ENCODE measurements at places on chromosomes 6 and 20.

DNA sequence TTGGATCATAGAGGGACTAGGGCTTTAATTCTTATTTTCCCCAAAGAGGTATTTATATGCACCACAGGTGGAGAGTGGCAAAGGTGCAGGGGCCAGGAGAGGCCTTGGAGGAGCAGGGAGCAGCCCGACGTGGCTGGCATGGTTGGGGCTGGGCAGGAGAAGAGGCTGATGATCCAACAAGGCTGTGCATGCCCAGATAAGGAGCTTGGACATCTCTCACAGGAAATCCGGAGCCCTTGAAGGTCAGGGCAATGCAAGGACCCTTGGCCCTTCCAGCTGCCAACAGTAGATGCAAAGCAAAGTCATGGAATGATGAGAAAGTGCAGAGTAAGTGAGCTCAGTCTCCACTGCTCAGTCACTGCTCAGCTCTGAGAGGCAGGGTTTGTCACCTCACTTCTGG, 39.9 kb upstream of the SIRT5 start:
- DNase-seq, result no peak

GRCh38 chr6:1962201-1962600, 283.2 kb downstream of the GMDS start:
- DNase-seq, result no peak

GRCh38 chr6:145260484-145261175, 474.7 kb downstream of the EPM2A start:
- no peak for DNase-seq

DNA sequence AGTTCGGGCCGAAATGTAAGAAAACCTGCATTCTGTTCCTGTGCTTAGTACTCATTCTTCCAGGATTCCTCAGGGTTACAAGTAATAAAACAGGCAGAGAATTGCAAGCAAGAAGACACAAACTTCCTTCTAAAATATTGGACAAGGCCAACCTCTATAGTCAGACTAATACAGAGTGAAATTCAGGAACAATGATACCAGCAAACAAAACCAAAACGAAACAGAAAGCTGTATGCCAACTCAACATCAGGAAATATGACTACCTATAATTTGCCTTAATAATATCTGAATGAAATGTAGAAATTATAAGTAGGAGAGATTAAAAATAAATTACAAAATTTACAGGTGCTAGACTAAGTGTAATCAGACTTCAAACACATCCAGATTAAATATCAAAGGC, 238.8 kb downstream of the HIVEP2 start:
- no peak for DNase-seq

DNA sequence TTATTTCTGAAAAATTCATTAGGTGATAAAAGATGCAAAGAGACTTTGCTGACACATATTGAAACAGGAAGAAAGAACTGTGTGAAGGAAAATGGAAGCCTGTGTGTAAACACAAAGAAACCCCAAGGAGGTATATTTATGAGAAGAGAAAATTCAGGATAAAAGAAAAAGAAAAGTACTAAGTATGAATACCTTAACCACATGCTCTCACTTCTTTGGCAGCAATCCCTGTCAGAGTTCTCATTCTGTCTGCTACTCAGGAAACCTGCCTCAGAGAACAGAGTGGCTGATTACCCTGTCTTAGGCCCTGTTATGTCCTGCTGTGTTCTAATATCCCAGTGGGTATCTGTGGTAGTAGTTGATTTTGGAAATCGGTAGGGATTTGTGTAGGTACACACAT, 457.9 kb downstream of the TBC1D32 start:
- DNase-seq, result no peak

DNA sequence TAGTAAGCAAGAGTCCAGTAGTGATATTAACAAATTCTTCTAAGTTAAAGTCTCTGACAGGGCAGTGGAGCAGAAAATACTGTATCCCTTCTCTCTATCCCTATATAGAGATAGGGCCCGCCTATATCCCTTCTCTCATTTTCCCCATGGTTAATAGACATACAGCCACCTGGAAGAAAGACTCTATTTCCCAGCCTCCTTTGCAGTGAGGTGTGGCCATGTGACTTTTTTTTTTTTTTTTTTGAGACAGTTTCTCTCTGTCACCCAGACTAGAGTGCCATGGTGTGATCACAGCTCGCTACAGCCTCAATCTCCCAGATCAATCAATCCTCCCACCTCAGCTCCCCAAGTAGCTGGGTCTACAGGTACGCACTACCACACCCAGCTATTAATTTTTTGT, 16.7 kb upstream of the CDK5RAP1 start:
- no peak for DNase-seq

DNA sequence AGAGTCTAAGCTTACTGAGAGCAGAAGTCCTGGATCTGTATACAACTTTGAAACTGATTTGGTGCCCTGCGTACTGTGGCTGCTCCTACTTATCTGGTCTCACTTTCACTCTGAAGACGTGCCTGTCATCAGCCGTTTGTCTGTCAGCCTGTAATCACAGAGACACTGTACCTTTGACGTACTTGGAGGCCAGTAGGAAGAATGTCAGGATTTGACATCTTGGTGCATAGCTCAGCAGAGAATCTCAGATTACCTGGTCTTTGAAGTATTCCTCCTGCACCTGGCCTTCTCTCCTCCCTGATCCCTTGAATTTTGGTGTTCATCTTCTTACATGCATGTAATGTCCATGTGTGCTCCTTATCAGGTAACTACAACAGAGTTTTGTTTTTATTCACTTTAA, 37.7 kb downstream of the DSE start:
- no peak for DNase-seq

DNA sequence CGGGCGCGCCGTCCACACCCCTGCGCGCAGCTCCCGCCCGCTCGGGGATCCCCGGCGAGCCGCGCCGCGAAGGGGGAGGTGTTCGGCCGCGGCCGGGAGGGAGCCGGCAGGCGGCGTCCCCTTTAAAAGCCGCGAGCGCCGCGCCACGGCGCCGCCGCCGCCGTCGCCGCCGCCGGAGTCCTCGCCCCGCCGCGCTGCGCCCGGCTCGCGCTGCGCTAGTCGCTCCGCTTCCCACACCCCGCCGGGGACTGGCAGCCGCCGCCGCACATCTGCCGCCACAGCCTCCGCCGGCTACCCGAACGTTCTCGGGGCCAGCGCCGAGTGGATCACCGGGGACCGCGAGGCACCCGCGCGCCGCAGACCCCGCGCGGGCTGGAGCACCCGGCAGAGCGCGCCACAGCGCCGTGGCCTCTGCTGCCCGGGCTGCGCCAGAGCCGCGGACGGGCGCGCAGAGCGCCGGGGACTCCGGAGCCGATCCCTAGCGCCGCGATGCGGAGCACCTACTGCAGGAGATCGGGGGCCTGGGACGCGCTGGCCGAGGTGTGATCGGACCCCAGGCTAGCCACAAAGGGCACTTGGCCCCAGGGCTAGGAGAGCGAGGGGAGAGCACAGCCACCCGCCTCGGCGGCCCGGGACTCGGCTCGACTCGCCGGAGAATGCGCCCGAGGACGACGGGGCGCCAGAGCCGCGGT, at the start of gene BMP2:
TSS of gene BMP2 (plus strand) at position 151 of the 692 bp plus-strand sequence. CDS start 2,441 bp downstream, outside the sequence.
- DNase-seq, result peak; percentile 58

DNA sequence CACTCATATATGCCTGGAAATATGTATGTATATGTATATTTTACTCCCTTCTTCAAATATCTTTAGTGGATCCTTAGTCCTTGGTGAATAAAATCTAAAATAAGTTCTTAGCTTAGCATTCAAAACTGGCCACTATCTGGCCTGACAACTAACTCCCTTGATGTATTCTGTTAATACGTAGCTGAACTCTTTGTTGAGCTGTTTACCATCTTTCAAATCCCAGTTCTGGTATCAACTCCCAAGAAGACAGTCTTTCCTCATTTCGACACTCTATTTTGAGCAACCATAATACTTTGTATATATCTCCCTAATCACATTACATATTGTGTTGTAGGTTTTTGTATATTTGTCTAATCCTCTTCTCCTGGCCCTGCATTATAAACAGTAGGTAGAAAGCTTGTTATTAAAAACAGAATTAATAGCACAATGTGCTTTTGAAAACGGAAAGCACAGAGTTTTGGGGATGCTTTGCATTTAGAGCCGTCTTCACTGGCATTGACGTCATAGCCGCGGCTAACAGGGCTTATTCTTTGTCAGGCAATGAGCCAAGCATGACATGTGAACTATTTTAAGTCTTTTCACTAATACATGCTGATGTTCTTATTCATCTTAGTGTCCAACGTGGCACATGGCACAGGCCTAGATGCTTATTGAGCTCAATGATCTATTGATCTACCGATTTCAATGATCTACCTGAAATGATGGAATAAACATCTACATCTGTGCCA, 47.2 kb upstream of the CCN2 start:
- no peak for DNase-seq

DNA sequence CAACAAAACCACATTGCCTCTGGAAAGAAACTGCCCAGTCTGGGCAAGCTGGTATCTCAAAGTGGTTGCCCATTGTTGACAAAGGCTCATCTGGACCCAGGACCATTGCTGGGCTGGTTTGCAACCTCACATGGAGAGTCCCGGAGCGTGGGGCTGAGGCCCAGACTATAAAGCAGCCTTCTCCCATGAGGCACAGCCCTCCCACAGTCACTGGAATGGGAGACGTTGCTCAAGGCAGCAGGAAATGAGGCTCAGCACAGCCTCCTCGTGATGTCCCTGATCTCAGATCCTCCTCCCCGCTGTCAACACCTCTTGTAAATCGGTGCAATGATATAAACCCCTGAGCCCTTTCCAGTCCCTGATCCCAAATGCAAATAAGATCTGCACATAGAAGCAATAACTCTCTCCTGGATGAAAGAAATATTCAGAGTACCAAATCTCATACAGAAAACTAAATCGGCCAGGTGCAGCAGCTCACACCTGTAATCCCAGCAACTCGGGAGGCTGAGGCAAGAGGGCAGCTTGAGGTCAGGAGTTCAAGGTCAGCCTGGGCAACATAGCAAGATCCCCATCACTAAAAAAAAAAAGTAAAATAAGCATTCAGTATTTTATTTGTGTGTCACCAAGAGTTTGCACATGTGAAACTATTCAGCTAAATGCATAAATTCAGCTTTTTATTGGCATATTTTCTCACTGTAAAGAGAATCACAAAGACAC, 103.0 kb upstream of the RREB1 start:
- DNase-seq, result no peak

GRCh38 chr6:28351087-28351486, 1.3 kb downstream of the ZKSCAN3 start:
- DNase-seq, result no peak

- no peak for DNase-seq
Observed at GRCh38 chr20:51431321-51431720, 111.2 kb downstream of the NFATC2 start.

- no peak for DNase-seq
Observed at GRCh38 chr6:127352524-127352923, 9.1 kb upstream of the ECHDC1 start.

DNA sequence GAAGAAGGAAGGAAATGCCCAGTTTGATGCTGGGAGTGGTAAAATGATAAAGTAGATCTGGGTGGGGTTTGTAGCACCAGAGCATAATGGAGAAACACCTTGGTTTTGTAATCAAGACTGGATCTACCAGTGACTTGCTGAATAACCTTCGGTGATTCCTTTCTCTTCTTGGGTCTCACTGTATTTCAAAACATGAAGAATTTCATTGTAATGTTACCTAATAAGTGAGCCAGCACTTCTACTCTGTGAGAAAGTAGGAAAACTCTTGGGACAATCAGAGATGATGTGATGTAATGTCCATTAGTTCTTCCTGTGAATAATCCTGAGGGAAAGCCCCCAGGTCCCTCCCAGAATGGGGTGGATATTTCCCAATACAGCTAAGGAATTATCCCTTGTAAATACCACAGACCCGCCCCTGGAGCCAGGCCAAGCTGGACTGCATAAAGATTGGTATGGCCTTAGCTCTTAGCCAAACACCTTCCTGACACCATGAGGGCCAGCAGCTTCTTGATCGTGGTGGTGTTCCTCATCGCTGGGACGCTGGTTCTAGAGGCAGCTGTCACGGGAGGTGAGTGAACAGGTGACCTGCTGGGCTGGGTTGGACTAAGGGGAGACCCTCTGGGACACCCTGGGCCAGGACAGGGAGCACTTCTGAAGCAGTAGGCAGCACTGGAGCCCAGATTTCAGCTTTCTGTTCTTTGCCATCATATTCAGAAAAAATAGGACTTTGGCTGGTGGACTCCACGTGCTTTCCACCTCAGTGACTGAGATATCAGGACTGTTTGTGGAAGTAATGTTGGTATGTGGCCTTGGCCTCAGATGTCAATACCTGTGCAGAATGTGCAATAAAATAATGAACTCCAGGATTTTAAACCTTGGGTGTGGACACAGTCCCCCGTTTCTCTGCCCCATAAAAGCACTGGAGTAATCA, at the start of gene PI3:
TSS of gene PI3 (plus strand) at position 469 of the 931 bp plus-strand sequence. CDS start at position 490, 21 bp downstream.
- DNase-seq, result no peak

- DNase-seq, result no peak
Observed at GRCh38 chr20:18639501-18639979, 51.7 kb downstream of the DTD1 start.

DNA sequence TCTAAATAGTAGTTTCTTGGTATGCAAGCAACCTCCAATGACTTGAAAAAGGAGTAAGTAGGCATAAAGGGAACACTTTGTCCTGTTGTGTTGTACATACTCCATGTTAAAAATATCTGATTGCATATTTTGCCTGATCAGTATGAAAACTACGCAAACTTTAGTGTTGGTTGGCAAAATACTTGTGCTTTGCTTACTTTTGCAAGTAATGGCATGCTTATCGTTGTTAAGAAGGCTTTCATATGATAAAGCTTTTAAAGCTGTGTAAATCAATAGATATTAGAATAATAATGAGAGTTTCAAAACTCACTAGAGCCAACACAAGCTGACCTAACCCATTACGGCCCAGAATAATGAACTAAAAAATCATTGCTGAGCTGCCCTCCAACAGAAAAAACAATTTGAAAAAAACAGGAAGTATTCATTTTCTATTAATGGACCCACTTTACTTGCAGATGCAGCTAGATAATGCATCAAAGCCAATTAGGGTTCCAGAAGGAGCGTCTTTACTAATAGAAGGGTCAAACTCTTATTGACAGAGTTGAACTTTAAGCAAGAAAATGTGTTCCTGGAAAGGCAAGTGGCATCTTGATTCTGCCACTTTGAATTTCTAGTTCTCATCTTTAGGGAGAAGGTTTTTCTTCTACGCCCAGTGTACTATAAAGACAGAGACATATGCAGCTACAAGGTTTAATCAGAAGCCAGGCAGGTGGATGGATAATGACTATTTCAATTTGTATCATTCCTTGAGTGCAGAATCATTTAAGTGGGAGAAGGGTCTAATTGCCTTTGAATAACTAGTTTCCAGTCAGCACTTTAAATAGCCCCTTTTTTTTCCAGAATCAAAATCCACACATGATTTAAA, 82.2 kb downstream of the SNAP25 start:
- no peak for DNase-seq

GRCh38 chr20:2799688-2800520, 523 bp downstream of the CPXM1 start:
- DNase-seq, result peak; percentile 44

Data from 8988T (cell line).